ENCODE measurements at places on chromosomes 12 and 14.

GRCh38 chr12:120818416-120818815, 85.7 kb downstream of the SPPL3 start:
- no peak for DNase-seq

GRCh38 chr14:105409364-105409763, 10.3 kb upstream of the MTA1 start:
- no peak for DNase-seq

- no peak for DNase-seq
Measured at GRCh38 chr12:46559311-46559710, 186.7 kb upstream of the SLC38A2 start.

DNA sequence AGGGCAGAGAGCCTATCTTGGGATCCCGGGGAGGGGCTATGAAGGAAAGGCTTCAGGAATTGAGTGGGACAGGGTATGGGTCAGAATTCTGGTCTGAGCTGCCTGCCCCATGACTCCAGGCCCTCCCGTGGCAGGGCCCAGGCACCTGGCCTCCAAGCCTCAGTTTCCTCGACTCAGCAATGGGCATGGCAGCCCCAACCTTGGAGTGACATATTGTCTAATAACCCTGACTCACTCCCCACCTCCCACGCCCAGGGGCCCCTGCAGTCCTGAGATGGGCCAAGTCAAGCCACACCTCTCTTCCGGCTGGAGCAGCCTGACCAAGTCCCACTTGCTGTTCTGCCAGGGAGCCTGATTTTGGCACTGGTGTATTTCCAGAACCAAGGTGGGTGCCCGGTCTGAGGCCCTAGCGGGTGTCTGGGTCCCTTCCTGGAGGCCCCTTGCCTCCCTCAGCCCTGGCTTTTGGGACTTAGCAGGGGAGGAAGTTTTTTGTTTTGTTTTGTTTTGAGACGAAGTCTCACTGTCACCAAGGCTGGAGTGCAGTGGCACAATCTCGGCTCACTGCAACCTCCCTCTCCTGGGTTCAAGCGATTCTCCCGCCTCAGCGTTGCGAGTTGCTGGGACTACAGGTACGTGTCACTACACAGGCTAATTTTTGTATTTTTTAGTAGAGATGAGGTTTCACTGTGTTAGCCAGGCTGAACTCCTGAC, 40.3 kb upstream of the RCOR1 start:
- peak; percentile 31 for DNase-seq

DNA sequence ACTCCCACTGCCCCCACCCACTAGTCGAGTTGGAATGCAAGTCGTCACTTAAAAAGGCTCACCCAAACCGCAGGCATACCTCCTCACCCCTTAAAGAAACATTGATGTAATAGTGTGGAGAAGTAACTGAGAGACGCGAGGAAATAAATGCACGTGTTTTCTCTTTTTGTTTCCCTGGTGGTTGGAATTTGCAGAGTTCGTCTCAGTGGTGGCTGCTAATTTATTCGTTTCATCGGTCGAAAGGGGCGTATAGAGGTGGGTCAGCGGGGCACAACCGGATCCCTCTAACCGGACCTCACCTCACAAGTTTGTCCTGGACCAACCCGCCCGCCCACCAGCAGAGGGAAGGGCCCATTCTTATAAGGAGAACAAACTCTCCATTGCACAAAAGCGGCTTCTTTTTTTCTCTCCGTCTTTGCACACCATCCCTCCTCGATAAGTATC, 5.0 kb upstream of the NPAS3 start:
- no peak for DNase-seq

Measured in activated CD4-positive, alpha-beta T cell treated with anti-CD3 and anti-CD28 coated beads, Interleukin-10, Interleukin-2, amounts not matched to agents 100 ng/mL and 50 ng/mL, durations not matched to agents 16 hours and 8 hours (primary cell).